ENCODE measurements at places on chromosomes 5 and 9.

DNA sequence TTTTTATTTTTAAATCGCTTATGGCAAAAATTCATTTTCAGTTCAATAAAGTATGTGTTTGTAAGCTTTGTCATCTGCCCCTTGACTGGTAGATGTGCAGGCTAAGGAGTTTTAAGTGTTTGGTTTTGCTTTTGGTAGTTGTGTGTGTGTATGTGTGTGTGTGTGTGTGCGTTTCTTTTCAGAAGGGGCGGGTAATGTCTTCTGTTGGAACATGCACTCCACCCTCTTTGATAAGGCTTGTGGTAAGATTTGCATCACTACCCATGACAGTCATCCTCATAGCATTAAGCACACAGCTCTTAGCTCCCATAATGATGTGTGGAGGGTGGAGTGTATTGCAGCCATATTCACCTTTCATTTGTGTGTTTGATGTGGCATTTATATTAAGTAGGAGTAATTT is 92.1 kb upstream of the FSD1L start:
- DNase-seq: no peak

DNA sequence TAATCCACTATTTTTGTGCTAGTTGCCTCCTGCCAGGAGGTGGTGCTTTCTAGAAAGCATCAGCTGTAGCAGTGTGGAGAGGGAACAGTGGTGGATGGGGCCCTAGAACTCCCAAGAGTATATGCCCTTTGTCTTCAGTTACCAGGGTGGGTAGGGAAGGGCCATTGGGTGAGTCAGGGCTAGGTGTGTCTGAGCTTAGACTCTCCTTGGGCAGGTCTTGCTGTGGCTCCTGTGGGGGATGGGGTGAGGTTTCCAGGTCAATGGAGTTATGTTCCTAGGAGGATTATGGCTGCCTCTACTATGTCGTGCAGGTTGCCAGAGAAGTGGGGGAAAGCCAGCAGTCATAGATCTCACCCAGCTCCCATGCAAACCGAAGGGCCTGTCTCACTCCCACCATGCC is 11.3 kb upstream of the ADAMTS12 start:
- DNase-seq: no peak

DNA sequence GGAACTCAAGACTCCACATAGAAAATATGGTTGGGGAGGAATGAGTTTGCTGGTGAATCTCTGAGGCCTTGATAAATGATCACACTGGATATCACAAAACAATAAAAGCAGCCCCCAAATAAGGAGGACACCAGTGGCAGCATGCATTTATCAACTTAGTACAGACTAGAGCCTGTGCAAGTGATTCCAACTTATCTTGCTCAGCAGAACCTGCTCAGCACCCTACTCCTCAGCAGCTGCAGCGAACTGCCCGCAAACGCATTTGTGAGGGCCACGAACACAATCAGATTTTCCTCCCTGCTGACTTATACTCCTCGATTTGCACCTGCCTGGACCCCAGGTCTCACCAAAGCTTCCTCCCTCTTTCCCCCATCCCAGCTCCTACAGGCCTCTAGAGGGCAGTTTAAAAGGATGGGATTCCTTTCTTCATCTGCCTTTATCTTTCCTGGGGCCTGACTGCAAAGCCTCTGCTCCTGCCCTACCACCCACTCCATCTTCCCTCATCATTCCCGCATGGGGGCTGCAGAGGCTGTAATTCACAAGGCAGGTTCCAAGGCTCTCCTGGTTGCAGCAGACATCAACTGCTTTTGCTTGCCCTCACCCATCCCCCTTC is 41.2 kb downstream of the ANKS6 start:
- DNase-seq: no peak

DNA sequence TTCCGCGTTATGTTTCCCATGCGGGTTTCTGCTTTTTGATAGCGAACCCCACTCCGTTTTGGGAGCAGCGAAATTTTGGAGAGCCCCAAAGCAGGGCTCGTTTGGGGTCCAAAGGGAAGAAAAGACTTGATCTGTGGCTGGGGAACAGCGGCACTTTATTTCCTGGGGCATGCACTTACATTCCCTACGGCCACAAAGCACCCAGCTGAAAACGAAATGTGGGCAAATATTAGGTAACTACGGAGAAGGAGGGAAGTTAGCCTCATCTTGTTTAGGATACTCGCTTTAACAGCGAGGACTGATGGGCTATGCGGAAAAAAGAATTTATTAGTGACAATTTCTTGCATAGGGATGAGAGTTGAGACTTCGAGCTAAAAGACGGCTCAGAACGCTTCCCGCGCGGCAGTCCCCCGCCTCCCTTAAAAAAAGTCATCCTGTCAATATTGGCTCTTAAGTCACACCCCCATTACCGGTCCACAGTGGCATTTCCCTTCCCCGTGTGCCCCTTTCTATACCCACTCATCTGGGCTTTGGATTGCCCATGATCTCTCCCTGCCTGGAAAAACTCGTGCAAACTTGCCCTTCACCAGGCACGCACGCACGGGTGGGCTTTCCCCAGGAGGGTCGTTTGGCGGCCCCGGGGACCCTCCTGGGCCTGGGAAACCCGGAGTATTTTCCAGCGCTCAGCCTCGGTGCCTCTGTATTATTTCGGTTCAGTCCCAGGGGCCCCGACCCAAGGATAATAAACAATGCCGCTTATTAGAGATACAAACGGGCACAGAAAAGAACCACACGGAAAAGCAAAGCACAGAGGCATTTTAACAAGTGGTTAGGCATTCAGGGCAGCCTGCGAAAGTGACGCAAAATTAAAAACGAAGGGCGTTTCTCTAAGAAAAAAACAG is 35.8 kb upstream of the NFIB start:
- DNase-seq: no peak

GRCh38 chr9:100071271-100071670 is 27.5 kb downstream of the ERP44 start:
- no peak for DNase-seq

DNA sequence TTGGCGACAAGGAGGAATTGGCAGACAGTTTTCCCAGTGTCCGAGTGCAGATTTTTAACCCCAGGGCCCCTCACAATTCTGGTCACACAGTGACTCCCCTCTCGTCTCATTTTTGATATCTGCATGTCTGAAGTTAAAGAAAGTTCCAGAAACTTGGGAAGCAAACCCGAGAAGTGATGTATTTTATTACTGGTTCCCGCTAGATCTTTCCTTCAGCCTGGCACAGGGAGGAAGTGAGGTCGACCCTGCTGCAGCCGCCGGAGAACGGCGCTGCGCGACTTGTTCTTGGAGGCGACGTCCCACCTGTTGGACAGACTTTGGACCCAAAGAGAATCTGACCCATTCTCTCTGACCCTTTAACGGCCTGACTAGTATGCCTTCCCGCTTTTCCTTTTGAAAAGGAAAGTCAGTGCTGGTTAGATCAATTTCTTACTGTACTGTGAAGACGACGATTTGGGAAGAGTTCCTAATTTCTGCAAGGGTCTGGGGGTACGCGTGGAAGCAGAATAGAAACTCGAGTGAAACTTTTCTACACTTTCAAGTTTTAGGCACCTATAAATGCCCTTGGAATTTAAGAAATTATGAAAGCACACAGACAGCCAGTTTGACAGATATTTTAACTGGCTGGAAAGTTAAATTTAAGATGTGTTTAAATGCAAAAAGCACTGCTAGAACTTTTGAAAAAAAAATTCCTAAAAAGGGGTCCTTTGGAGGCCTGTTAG is 744 bp downstream of the OTULIN start:
- no peak for DNase-seq

GRCh38 chr9:118129541-118129940 is 425.3 kb downstream of the TLR4 start:
- DNase-seq: no peak

- DNase-seq: no peak
Measured at GRCh38 chr9:129330711-129331492, 152.8 kb upstream of the IER5L start.

- no peak for DNase-seq
Measured at GRCh38 chr5:103993031-103993430, 430.4 kb upstream of the NUDT12 start.

DNA sequence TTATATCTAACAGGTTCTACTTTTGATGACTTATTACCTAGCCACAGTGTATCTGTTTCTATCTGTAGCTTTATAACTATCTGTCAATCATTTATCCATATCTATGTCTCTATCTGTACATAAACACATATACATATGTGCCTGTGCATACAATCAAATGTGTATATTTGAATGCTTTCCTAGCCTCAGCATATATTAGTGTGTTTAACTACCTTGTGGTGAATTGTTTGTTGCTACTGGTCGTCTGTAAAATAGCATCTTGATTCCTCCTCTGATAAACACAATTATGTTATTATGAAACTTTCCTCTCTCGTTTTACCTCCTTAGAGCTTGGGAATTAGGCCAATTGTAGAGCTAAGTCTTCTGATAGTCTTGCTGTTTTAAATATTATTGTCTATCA is 44.4 kb downstream of the PARP8 start:
- no peak for DNase-seq

GRCh38 chr9:37992924-37993349 is 76.1 kb downstream of the SHB start:
- DNase-seq: no peak

DNA sequence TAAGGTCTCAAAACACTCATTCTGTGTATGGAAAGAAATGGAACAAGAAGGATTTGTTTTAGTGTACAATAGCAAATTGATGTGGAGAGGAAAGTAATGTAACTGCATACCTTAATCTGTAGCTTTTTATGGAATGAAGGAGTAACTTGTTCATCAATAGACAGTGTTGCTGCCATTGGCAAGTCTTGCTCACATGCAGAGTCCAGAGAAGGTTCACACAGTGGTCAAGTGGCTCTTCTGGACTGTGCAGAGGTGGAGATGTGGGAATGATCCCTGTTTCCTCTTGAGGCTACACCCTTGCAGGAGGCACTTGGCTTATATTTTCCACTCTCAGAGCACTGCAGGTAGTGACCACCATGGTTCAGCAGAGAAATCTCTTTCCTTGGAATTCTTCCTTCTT is 132.9 kb upstream of the ANKH start:
- no peak for DNase-seq

DNA sequence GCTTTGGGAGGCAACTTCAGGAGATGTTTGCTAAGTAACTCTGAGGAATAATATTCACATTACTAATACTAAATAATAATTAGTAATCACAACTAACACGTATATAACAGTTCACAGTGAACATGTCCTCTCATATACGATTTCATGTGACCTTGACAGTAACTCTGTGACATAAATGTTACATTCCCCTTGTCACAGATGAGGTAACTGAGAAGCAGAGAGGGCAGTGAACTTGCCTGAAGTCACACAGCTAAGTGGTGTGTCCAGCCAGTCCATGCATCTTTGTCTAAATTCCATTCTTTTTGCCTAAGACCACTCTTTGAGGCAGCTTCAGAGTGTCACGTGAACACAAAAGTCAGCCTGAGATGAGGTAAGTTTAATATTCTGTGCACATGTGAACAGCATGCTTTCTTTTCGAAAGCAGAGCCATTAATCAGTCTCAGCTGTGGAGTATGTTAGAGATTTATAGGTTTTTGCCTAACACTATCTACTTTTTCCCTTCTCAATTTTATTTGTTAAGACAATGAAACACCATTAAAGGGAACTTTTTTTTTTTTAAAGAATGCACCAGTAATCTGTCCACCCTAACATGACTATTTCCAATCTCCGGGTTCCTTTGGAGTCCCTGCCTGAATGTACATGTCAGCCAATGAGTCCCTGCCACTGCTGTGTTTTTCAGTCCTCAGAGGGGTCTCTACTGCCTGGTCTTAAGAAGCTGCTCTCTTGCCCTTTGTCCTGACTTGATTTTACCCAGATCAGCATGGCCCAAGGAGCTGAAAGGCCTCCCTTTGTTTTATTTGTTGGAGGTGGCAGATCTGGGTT is 43.5 kb downstream of the SH3PXD2B start:
- no peak for DNase-seq

DNA sequence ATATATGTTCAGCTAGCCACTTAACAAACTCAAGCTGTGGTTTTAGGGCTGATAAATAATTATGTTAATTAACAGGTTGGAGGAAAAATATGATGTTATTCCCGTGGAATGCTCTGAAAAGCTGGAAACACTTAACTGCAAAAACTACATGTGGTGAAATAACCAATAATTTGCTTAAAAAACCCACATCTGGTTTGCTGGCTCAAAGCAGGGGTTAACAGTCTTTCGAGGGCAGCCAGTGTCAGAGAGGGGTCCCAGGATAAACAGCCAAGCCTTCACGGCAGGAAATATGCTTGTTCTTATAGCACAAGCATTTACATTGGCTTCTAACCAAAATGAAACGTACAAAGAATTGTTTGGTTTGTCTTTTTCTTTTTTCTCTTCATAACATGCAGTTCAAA is 254.0 kb upstream of the GAS1 start:
- DNase-seq: no peak

DNA sequence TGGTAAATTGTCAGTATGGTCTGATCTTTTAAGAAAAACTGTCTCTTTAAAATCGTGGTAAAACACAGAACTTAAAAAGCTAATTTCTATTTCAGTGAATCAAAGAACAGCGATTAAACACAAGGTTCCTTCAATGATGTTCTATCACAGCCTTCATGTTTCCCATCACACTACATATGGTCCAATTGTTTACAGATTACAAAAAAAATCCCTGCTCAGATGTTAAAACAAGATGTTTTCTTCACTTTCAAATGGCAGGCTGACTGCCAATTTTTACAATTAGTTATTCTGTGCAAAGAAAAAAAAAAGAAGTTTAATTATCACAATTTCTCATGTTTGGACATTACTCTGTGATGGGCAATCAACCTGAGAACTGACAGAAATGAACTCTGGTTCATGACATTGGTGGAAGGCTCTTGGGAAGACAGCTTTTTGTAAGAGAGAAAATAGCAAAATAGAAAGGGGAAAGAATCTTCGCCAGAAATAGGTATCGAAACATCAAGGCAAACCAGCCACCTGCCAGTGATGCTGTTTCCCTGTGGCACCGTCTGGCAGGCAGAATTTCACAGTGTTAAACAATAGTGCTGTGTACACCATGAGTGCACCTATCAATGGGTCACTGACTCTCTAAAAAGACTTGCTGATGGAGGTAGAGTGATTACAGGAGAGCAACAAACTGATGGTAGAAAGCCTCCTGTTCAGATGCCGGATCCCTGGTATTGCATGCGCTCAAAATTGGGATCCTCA is 1020.0 kb upstream of the ARRDC3 start:
- DNase-seq: no peak

GRCh38 chr9:27351438-27351837 is 54.5 kb upstream of the EQTN start:
- no peak for DNase-seq

DNA sequence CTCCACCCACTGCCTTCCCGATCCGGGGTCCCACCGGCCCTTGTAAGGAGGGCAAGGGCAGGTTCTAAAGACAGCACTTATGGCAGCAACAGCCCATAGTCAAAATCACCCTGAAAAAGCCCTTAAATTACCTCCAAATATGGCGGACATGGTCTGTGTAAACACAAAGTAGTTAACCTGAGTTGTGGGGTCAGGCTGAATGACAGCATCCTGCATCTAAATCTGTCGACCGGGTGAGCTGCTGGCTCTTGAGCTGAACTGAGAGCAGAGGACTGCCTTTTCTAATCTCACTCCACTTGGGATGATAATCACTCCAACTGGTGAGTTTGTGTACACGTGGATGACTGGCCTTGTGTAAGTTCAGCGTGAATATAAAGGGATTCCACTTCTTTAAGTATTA is 249.6 kb downstream of the DENND1A start:
- DNase-seq: no peak

- DNase-seq: no peak
Measured at GRCh38 chr9:135035781-135036760, 51.4 kb upstream of the OLFM1 start.

Measured in effector memory CD4-positive, alpha-beta T cell (primary cell).